Neural crest cell (in vitro differentiated cells): ENCODE measurements at places on chromosomes 5 and 9.

DNA sequence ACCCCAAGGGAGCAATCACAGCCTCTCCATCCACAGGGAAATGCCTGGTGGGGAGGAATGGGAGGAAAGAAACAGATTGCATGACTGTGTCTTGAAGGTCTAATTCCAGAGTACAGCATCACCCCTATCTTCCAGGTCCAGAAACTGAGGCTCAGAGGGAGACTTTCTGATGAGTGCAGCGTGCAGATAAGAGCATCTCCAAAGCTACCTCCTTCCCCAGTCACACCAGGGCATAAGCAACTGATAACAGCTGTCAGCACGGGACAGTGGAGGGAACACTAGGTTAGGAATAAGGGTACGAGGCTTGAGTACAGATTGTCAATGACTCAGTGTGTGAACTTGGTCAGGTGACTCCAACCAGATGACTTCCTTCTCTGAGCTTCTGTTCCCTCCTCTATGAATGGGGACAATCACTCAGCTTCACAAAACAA, 126.9 kb downstream of the KCNIP1 start:
- no peak for DNase-seq

DNA sequence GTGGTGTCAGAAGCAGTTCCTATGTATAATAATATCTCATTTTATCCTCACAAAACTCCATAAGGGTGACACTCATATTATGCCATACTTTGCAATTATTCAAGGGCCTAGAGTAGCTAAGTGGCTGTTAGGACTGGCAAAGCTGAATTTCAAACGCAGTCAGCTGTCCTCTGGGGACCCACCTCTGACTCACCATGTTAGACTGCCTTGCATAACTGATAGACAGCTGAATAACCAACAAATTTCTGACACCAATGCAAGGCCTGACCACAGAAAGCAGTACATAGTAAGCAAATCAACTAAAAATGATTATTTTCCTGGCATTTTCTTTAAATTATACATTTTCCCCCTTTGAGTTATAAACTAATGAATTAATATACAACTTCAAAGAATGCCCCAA, 251.6 kb upstream of the PTGER4 start:
- DNase-seq, result no peak

- no peak for DNase-seq
These were observed 53.3 kb downstream of the FOXD1 start for GRCh38 chr5:73395256-73395655.

DNA sequence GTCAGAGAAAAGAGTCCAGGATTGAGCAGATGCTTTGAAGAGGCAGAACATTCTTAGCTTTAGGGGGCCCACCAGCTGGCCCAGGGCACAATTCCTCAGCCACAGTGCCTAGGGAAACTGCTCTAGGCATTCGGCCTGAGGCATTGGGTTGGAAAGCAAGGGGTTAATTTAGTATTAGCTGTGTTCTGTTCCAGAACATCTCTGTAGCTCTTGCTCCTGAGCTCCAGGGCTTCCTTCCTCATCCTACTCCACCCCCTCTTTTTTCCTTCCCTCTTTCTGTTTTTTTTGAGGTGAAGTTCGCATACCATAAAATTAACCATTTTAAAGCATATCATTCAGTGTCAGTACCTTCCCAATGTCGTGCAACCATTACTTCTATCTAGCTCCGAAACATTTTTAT, 74.5 kb upstream of the PANK3 start:
- DNase-seq, result no peak

DNA sequence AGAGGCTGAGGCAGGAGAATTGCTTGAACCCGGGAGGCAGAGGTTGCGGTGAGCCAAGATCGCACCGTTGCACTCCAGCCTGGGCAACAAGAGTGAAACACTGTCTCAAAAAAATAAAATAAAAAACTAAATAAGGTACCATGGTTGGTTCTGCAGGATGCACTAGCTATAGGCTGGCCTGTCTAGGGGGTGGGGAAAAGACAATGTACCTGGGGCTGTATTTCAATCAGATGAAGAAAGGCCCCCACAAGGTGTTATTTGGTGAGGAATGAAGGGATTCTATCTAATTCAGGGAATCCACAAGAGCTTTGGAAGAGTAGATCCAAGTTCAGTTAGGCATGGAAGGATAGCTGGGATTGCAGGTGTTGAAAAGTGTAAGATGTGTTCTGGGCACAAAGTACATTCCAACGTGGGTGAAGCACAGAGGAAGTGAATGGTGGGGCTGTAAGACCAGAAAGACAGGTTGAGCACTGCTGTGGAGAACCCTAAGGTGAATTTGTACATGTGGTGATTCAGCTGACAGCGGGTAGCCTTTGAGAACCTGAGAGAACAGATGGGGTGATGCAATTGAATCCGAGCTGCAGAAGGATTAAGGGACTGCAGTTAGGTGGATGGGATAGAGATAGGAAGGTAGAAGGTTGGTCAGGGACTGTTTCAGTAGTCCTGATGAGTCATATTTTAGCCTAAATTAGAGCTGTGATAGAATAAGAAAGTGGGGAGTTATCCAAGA, 71.8 kb downstream of the CAST start:
- DNase-seq, result no peak

DNA sequence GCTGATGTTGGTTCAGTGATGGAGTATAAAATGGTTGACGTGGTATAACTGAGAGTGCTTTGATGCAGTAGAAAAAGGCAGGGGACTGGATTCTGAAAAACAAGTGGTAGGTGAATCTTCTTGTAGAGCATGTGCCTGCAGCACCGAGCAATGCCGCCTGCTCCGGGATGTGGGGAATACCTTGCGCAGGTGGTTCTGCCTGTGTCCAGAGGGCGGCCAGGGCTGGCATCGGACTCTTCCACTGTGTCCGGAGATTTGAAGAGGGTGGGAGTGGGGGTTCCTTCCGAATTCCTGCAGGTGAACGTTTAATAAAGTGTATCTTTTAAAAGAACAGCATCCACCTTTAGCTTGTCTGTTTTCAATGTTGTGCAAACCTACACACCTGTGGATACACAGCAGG, 238.0 kb downstream of the FANCC start:
- DNase-seq, result no peak

GRCh38 chr9:112762726-112763518, 12.4 kb downstream of the SNX30 start:
- no peak for DNase-seq

DNA sequence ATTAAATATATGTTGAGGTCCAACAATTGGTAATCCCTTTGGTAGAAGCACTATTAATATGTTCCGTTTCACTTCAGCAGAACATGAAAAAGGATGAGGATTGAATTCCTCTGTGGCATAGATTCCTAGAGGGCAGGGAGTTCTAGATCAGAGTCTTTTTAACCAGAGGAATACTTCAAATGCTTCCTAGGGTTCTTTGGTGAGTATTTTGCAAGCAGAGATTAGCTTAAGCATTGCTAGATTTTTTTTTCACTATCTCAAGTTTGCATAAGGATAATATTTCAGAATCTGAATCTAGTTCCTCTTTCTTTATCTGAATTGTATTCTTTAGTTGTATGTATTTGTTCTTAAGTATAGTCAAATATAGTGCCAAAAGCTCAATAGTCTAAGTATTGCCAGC, 116.6 kb upstream of the ADAMTSL1 start:
- DNase-seq, result no peak

DNA sequence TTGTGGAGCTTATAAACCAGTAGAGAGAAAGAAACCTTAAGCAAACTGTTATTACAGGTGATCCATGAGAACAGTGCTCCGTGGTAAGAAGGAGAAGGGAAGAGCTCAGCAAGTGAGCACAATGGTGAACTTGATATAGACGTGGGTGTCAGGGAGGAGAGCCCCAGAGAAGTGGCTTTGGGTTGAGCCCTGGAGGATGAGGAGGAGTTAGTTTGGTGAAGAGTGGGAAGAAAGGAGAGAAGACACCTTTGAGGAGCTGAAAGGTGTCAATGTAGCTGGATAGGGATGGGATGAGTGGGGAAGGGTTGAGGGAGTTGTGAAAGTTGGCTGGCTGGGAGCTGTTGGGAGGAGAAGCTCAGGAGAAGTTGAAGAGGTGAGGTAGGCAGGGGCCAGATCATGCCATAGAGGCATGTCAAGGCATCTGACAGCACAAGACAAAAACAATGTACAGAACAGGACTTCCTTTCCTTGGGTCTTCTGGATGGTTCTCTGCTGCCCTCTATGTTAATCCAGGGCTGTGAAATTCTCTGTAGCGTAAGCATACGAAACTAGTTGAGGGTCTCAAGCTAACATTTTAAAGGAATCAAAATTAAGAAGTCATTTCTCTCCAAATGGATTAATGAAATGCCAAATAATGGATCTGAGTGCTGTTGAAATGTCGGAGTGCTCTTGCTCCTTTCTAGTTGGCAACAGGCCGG, 501.9 kb downstream of the KDM4C start:
- no peak for DNase-seq

DNA sequence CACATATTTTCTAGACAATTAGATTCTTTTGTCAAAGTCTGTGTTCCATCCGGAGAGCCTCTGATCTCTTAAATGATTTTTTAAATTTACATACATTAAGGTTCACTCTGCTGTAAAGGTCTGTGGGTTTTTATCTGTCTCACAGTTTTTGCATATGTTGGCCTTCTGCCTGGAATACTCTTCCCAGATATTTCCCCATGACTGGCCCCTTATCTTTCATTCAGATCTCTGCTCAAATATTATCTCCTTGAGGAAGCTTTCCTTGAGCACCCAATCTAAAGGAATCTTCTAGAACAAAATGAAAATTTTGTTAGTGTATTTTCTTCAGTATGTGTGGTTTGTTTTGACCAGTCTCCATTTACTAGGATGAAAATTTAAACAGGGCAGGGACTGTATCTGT, 26.3 kb downstream of the FAF2 start:
- DNase-seq, result no peak

DNA sequence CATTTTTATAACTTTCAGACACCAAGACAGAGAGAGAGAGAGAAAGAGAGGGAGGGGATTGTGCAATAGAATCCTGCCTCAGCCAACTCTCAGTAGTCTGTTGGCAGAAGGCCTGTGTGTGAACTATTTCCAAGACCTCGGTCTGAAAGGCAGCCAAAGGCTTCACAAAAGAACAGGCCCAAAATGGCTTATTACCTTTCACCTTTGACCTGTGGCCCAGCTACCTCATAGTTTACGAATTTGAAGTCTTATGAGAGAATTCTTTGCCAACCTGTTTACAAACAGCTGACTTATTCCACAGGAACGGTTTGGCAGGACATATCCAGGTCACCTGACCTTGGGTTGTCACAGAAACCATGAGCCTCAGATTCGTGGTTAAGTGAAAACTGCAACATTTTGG, 48.6 kb downstream of the NR2F1-AS1 start:
- no peak for DNase-seq

GRCh38 chr5:15791274-15791673, 291.3 kb downstream of the FBXL7 start:
- no peak for DNase-seq

GRCh38 chr5:157827423-157827822, 31.5 kb downstream of the CLINT1 start:
- no peak for DNase-seq

DNA sequence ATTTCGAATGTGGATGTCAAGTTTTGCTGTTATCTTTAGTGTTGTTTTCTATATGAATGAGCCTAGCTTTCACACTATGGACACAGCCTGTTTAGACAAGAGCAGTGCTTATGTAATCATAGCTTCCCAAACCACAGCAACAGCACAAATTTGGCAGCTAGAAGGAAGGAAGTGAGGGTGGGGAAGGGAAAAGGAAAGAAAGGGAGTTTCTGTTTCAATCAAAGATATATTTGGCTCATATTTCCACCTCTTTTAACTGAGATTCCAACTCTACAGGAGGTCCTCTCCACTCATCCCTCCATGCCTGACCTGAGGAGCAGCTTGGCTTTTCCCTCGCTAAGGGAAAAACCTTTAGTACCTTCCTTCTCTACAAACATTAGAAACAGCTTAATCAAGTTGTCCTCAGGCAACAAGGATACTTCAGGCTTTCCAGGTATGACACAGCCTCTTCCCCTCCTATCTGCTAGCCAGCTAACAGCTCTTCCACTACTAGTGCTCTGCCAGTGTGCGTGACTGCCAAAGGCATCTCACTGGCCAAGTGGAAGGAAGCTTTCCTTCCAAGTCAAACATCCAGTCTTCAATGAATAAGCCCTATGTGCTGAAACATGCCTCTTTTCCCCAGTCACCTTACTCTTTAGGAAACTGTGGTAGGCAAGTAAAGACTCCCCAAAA, 268.6 kb upstream of the PTGER4 start:
- no peak for DNase-seq

DNA sequence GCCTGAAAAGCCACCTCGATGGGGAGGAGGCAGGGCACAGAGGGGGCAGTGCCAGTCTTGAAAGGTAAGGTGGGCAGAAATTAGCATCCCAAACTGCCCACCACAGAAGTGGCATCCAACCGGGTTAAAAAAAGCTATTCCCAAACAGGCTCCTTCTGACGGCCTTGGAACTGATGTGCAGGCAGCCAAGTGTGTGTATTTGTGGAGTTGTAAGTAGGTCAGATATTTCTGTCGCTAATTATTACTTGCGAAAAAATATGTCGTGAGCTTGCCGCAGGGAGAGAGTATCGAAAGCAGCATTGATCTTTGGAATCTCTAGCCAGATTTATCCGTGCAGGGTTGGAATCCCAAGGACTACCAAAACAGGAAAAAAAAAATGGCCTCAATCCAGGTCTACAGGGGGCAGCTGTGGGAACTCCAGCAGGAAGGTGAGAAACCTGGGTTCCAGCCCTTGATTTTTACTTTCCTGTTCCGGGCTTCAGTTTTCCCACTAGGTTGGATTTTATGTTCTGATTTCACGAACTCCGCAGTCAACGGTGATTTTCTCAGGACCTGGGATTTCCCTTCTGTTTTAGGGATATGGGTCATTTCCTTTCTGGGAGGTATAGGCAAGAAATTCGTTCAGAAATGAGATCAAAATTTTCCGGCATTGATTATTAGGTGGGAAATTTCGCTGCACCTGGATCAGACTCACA, 200.8 kb downstream of the RGS3 start:
- no peak for DNase-seq

- DNase-seq, result no peak
These were observed 133.7 kb upstream of the ASTN2 start for GRCh38 chr9:117548556-117548955.

- DNase-seq, result no peak
These were observed 23.0 kb downstream of the PCDHGC5 start for GRCh38 chr5:141511771-141512325.

DNA sequence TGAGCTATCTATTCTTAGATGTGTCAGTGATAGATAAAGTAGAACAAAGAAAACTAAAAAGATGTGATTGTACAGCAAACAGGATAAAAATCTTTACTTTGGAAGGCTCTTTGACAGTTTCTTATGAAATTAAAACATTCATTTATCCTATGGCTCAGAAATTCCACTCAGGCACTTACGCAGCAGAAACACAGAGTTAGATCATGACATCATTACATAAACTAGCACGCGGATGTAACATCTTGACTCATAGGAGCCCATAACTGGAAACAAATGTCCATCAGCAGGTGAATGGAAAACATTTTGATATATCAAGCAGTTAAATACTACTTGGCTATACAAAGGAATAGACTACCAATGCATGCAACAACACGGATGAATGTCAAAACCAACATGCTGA, 45.3 kb downstream of the ICE1 start:
- DNase-seq, result no peak

DNA sequence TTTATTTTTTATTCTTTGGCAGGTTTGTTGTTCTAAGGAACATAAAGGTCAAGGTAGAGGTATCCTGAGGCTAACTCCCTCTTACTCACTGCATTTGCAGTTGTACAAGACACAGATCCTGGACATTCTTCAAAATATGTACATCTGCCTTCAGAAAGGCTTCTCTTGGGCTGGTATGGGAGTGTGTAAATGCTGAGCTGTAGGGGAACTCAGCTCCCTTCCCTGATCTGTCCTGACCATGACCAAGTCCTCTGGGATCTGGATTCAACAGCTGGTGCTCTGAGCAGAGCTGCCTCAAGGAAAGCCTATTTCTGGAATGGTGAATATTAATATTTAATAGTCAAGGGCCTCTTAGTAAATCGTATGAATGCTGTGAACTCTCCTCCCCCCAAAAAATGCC, 117.4 kb downstream of the PRKACG start:
- no peak for DNase-seq
